ENCODE measurements at places on chromosomes 13 and 19.

DNA sequence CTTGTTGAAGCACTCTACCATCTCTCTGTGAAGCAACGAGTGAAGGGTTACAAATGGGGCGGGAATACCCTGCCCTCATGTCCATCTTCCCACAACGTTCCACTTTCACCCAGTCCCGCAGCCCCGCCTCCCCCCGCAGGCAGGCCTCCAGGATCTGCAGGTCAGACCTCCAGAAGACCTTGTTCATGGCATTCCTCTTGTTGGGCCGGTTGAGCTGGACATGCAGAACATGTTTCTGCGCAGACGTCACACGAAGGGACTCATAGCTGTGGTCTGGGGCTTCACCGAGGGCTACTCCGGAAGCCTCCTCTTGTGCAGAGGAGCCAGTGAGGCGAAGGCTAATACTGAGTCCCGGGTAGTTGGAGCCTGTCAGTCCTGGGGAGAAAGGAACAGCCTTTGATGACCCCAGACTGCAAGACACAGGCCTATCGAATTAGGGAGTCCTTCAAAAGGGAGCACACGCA lies 420 bp downstream of the ECH1 start:
- DNase-seq, result peak; percentile 31

DNA sequence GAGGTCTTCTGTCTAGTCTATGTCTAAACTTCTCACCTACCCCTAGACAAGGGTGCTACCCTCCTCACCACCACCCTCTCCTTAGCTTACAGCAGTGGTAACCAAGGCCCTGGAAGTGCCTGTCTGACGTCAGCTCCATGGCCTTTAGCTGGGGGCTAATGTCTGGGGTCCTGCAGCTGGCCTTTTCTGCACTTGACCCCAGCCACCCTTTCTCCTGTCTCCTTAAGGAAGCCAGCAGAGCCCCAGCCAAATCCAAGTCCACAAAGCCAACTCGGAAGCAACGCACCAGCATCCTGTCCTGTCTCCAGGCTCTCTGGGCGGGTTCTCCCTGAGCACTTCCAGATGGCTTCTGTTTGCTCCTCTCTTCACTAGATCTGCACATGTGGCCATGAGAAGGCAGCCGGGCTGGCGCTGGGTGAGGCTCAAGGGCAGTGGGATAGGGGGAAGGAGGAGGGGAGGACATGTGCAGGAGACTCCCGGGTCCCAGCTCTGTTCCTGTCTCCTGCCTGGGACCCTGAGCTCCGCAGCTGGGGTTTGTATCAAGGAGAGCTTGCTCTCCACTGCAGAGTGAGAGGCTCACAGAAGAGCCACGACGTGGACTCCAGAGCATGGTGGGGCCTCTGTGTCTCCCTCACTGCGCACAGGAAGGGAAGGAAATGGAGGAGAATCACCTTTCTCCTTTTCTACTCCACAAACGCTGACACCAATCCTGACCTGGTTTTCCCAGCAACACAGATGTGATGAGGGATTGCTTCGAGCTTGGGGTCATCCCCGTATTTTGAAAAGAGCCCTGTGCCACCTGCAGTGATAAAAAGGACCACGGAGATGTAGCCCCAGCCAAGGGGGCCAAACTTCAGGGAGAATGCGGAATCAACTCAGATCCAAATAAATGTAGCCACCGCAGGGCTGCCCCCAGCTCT lies 204.2 kb downstream of the USP12 start:
- no peak for DNase-seq

DNA sequence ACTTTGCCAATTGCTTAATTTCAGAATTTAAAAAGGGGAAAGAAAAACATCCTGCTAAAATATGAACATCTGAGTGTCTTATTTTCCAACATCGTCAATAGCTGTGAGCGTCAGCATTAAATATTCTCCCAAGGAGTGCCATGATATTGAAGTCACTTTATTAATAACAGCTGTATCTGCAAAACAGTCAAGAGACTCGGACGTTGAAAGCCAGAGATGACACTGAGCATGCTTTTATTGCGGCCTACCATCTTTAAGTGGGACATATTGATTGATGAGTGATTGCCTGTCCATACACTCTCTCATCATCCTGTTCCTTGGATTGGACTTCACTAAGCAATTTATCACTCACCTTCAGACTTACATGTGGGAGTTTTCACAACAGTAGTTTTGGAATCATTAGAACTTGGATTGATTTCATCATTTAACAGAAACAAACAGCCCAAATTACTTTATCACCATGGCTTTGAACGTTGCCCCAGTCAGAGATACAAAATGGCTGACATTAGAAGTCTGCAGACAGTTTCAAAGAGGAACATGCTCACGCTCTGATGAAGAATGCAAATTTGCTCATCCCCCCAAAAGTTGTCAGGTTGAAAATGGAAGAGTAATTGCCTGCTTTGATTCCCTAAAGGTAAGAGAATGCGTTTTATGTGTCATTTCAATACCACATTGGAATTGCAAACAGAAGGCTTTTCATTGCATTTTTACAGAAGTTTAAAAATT lies 53.8 kb downstream of the MBNL2 start:
- no peak for DNase-seq

DNA sequence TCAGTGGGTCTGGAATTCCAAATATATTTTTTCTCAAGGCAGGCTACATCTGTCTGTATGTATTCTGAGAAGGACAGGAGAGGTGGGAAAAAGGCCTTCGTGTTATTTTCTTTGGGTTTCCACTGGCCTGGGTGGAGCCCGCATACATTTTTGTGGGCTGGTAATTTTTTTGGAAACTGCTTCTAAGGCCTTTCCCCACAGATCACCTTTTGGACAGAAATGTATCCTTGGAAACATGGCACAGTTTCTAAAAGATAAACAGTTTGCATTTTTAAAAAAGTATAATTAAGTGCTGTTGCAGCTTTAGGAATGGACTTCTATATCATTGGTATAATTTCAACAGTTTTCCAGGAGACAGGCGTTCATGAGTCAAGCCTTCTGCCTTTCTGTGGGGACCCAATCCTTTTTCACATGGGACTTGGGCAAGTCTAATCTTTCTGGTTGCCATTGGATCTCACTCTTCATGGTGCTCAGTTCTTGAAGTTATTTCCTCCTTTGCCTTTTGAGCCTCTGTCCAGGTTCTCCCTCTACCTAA lies 8.9 kb downstream of the RFX2 start:
- DNase-seq, result no peak

- DNase-seq, result no peak
These were observed 64.0 kb downstream of the RXFP2 start for GRCh38 chr13:31803311-31803710.

- DNase-seq, result peak; percentile 70
These were observed 58.3 kb upstream of the CLDN10 start for GRCh38 chr13:95494082-95494681.

GRCh38 chr19:48477698-48478338 lies 8.6 kb downstream of the CYTH2 start:
- DNase-seq, result no peak

DNA sequence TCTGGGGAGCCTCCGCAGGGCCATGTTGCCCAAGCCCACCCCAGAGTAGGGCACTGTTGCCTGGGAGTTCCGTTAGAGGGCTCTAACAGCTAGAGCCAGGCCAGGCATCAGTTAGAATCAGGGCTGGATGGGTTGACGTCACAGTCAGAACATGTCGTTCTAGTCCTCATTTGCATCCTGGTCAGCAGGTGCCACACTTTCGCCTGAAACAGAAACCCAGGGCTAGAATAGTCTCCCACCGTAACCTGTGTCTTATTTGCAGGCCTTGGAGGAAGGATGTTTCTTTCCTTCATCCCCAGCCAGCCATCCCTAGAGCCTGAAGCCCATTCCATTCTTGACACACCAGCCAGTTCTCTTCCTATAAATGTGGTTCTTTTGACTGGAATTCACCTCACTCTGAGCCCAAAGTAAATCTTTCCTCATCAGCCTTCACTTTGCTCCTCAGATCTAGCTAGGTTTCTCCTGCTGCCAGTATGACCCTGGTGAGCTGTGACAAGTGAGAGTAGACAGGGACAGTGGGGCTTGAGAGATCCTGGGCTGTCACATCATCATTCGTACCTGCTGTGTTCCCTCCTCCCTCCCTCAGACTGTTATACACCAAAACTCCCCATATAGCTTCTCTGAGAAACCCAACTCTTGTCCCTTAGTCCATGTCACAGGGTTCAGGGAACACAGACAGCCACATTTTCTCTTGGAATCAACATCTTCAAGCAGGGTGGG lies 12.2 kb upstream of the CCDC97 start:
- DNase-seq, result no peak

DNA sequence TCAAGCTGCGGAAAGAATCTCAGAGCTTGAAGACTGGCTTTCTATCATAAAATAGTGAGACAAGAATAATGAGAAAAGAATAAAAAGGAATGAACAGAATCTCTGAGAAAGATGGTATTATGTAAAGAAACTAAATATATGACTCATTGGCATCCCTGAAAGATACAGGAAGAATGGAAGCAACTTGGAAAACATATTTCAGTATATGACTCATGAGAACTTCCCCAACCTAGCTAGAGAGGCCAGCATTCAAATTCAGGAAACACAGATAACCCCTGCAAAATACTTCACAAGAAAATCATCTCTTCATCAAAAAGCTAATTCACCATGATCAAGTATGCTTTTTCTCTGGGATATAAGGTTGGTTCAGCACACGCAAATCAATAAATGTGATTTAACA lies 2318.0 kb downstream of the PCDH9 start:
- DNase-seq, result no peak

- DNase-seq, result no peak
These were observed 96.5 kb downstream of the UGGT2 start for GRCh38 chr13:95956589-95957148.

GRCh38 chr19:6297202-6297601 lies 17.4 kb upstream of the MLLT1 start:
- DNase-seq, result no peak

DNA sequence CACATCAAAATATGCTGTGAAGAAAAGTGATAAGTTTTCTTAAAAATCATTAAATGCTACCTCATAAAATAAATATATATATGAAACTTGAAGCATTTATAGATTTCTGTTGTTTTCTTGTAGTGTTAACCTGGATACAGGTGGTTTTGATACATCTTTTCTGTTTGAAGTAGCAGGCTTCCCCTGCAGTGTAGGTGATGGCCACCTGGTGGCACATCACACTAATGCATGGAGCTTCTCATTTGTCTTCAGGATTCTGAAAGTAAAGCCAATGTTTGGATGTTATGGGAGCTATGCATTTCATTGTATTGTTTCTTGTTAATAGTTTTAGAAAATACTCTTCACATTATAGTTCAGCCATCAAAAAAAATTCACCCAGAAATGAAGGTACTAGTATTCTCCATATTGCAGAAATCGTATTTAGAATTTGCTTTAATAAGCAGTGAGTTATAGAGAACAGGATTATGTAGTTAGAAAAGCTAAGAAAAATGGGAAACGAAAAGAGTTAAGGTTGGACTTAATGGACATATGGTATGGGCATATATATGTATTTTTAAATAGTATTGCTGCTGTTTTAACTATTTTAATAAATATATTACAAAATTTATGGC lies 18.7 kb downstream of the GPR180 start:
- DNase-seq, result peak; percentile 39

DNA sequence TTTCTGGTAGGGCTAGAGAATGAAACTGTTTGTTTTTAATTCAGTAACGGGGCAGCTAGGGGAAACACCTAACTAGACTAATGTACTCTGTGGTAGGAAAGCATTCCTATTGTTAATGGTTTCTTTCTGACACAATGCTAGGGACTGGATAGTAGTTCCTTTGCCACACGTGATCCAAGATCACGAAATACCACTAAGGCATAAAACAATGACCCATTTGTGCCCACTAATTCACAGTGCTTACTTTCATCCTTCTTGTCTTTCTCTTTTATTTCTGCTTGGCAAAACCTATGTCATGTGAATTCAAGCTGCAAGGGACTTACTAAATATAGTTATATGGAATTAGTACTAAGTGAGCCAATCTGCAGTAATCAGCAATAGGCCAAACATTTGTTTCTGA lies 834.1 kb upstream of the SLITRK6 start:
- no peak for DNase-seq

- no peak for DNase-seq
These were observed 32.5 kb downstream of the ZNF567 start for GRCh38 chr19:36719687-36720556.

- peak; percentile 39 for DNase-seq
These were observed 158.7 kb downstream of the TM9SF2 start for GRCh38 chr13:99659866-99660554.

- DNase-seq, result no peak
These were observed 4.4 kb downstream of the ZNF211 start for GRCh38 chr19:57637379-57637778.

- no peak for DNase-seq
These were observed 32.2 kb downstream of the ANKRD27 start for GRCh38 chr19:32642771-32643170.

GRCh38 chr19:16266586-16266942 lies 58.1 kb upstream of the KLF2 start:
- no peak for DNase-seq

DNA sequence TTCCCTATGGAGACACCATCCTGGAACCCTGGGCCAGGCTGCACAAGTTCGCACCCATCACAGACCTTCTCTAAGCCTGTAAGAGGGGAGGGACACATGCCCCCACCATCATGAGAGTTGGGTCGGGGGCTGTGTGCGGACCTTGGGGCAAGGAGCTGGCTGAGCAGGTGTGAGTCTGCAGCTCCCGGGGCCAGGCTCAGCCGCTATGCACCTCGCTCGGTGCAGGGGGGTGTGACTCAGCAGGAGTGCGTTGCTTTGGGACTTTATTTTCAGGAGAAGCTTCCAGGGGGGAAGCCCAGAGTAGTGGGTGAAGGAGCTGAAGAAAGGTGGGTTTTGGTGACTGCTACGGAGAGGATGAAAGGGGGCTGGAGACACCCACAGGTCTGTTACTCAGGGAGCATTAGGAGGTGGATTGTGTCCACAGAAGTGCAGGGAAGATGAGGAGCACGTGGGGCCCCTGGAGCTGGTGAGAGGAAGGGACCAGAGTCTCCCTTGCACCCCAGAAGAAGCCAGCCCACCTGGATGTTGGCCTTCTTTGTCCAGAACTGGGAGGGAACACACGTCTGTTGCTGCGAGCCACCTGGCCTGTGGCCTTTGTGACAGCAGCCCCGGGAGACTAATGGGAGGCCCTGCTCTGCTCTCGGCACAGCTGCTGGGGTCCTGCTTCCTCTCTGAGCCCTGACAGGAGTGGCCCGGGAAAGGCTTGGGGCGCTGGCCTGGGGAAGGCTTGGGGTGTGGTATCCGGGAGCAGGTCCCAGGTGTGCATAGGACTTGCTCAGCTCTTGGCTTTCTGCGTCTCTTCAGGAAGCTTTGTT lies 162.6 kb downstream of the TEX29 start:
- no peak for DNase-seq

- DNase-seq, result no peak
These were observed 13.1 kb upstream of the CEACAM19 start for GRCh38 chr19:44658069-44658733.

DNA sequence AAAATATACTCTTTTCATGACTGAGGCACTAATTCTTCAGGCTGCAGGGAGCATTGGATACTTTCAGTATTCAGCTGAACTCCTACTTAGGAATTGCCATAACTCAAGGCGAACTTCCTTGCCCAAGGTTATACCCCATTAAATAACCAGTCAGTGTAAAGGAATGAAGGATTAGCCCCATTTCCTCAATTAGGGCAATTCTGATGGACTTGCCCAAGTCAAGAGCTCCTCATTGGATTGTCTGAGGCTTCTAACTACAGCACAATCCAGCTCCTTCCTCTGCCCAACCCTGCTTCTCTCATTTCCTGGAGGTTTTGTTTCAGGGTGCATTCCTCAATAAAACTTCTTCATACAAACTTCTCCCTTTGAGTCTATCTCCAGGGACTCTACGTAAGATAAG lies 329.2 kb downstream of the LIG4 start:
- no peak for DNase-seq
